ENCODE measurements at places on chromosomes 6 and 20.

- DNase-seq = no peak
Measured at GRCh38 chr6:125983246-125983945, 2.9 kb upstream of the TRMT11 start.

DNA sequence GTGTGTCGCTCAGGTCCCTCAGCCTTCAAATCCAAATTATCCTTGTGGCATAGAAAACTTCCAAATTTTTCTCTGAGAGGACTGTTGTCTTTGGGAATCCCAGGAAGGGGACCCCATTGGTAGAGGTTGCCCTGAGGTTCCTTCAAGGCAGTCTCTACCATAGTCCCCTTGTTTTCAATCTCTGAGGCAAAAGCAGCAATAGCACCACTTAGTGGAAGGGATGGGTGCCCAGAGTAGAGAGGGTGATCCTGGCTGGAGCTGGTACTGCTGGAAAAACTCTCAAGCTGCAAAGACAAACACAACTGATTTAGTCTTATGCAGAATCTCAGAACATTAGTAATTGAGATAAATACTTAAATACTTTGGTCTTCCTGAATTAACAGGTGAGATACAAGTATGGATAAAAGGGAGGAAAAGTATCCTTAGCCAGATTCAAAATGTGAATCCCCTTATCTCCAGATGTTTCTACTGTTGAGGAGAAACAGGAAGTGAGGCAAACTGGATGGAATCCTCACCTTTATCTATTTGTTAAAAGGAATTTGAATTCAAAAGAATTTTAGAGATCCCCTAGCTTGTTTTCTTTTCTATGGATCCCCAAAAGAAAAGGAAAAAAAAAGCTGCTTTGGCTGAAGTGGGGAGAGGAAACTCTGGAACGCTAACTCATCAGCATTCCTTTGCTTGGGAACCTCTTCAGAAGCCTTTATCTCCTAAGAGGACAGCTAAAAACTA, 13.4 kb downstream of the ZNF318 start:
- no peak for DNase-seq

GRCh38 chr6:74557236-74557635, 648.6 kb downstream of the COL12A1 start:
- no peak for DNase-seq

DNA sequence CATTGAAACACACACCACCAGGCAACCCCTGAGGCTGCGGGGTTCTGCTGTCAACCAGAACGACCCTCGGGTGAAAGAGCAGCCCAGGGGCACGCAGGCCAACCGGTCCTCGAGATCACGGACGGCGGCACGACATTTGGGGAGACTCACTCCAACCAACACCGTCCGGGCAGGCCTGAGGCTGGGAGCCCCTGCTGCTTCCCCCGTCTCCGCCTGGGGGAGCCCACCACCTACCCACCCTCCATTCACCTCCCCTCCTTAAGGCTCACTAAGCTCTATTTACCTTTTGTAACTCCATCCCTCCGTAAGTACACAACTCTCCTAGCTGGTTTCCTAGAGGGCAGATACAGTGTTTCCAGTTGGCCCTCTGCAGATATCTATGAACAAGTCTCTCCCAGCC, 971.3 kb upstream of the DEFB115 start:
- DNase-seq = no peak

GRCh38 chr6:100566563-100566962, 101.8 kb upstream of the SIM1 start:
- DNase-seq = no peak

DNA sequence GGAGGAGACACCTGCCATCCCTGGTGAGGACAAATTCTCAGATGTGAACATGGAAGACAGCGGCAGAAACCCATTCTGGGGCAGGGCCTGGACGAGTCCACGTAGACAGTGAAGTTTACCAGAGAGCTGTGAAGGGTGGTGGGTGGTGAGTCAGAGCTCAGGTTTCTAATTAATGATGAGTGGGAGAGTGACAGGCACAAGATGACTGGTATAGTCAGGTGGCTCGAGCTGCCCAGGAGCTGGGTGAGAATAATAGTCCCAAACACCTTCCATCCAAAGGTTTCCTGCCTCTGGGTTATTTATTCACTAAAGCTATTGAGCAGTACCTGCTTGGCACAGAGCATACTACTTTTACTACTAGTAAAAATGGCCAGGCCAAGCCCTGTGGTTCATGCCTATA, 6.0 kb downstream of the TLDC2 start:
- no peak for DNase-seq

- DNase-seq = peak; percentile 15
Measured at GRCh38 chr6:52399511-52400312, 20.4 kb upstream of the EFHC1 start.

Data from NCI-H1092 (cell line).